D721Med (cell line): ENCODE measurements at places on chromosomes 2 and 18.

DNA sequence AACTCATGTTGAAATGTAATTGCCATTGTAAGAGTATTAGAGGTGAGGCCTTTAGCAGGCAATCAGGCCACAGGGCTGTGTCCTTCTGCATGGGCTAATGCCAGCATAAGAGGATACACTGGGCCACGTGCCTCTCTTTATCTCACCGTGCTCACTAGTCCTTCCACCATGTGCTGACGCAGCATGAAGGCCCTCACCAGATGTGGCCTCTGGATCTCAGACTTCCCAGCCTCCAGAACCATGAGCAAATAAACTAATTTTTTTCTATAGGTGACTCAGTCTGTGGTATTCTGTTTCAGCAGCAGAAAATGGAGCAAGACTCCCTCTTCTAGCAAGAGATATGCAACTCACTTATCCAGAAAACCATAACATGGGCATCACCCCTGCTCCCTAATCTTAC, 149.7 kb upstream of the ZNF236 start:
- DNase-seq: no peak

DNA sequence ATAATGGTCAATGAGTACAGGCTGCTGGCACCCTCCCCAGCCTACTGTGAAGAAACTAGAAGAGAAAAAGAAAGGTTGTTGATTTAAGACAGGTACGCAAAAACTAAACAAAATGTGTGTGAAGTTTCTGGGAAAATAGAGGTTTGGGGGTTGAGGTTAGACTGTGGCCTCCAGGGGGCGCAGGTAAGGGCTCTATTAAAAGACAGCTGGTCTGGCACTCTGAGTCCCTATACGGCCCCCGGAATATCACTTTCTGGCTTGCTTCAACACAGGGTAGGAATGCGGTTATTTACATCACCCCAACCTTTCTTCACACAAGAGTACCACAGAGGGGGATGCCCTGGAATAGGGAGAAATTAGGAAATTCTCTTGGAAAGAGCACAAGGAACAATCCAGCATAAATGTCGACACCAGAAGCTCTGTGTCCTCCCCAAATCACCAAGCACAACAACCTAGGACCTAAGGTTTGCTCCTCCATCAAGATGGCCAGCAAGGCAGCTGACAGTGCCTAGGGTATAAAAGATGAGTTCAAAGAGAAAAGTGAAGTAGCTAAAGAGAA, 480.8 kb upstream of the KLHL29 start:
- DNase-seq: no peak

DNA sequence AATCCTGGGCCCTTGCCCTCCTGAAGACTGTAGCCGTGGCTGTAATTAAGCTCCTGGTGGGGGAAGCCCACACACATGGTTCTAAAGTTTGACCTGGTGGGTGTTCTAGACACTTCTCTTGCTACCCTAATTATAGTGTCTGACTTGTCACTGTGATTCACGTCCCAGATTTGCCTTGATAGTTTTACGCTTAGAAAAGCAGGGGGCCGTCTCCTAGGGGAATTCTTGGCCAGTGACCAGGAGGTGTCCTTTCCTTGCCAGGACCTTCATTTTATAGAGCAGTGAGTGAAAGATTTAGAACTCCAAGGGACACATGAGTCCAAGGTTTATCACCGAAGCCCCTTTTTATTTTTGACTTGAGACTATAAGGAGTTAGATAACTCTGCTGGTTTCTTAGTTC, 9.0 kb downstream of the TMEM214 start:
- no peak for DNase-seq

DNA sequence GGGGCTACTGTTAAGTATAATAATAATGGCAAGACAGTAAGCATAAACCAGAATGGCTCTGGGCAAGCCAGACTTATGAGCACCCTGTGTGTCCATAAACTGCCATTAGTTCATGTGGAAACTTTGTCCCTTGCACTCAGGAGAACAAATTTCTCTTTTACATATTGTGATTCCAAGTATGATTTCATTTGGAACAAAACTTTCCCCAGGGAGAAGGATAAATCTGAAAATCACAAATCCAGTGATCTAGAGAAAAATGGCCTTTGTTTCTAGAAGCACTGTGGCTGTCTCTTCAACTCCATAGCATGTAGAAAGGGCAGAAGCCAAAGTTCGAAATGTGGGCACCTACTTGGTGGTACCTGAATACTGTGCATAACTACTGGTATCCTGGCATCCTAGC, 823.7 kb upstream of the SOX11 start:
- no peak for DNase-seq

GRCh38 chr2:233408366-233409285, 54.3 kb downstream of the DGKD start:
- DNase-seq: no peak

GRCh38 chr2:33135645-33136044, 188.9 kb downstream of the LTBP1 start:
- DNase-seq: no peak

DNA sequence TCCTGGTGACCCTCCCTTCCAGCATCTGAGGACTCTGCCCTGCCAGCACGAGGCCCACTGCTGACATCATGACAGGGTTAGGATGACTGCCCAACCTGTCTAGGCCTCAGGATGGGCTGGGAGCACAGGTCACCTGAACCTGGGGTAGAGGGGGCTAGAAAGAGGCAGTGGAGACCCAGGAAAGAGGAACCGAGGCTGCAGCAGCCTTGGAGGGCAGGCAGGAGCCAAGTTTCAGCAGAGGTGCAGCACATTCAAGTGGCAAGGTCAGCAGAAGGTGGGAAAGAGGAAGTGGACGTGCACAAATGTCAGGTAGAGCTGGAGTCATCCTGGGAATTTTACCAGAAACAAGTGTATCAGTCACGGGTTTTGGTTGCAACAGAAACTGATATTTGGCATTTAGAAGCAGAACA, 13.6 kb upstream of the RAB10 start:
- no peak for DNase-seq

- no peak for DNase-seq
These were observed 276.4 kb downstream of the RPIA start for GRCh38 chr2:88967844-88968243.

DNA sequence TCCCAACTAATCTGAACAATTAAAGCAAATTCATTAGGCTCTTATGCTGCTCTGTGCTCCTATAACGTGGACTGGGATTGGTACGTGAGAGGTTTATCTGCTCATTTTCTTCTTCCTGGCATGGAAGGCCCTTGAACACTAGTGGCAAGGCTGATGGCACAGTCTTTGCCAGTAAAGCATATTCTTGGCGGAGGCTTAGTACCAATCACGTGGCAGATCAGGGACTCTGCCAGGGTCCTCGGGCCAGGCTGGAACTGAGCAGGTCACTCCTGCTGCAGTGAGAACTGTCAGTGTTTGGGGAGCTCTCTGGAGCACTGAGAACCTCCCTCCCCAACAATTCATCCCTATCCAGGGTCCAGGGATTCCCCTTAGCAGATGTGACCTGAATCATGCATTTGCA, 3.7 kb upstream of the ALPK2 start:
- DNase-seq: no peak

- DNase-seq: no peak
These were observed 30.6 kb upstream of the EPC2 start for GRCh38 chr2:148614014-148614321.

DNA sequence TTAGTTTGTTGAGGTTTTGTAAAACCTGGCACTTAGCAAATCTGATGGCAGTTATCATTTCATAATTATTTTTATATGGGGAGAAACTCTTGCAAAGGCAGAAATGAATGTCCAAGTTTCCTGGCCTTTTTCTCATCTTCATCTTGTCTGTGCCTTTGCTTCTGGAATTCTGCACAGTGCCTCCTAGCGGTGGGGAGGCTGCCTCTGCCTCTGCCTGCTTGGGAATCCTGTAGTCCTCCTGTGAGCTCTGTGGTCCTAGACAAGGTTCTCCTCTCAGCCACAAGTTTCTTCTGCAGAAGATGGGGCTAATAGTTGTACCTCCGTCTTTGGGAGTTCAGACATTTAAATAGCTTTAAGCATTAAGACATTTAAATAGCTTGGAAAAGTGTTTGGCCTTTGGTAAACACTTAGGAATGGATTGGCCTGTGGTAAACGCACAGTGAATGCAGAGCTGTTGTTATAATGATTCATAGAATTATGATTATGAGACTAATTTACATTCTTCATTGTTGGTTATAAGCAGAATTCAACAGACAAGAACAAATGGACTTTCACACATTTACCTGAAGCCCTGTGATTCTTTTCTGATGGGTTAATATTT, 101.2 kb downstream of the ZNF236 start:
- DNase-seq: no peak

GRCh38 chr2:105655244-105655643, 89.5 kb upstream of the NCK2 start:
- DNase-seq: no peak

DNA sequence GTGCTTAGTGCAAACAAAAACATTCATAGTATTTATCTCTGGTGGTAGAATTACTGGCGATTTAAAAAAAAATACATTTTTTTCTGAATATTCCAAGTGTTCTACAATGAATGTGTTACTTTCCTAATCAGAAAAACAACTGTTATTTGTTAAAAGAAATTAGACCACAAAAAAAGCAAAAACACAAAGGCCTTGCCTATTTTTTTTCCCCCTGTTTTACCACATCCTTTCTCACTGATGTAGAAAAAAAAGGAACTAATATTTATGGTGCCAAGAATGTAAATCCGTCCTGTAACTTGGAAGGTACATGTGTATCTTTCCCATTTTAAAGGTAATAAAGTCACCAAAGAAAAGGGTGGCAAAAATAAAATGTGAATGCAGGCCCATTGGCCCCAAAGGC, 28.4 kb upstream of the MGAT4A start:
- DNase-seq: no peak

DNA sequence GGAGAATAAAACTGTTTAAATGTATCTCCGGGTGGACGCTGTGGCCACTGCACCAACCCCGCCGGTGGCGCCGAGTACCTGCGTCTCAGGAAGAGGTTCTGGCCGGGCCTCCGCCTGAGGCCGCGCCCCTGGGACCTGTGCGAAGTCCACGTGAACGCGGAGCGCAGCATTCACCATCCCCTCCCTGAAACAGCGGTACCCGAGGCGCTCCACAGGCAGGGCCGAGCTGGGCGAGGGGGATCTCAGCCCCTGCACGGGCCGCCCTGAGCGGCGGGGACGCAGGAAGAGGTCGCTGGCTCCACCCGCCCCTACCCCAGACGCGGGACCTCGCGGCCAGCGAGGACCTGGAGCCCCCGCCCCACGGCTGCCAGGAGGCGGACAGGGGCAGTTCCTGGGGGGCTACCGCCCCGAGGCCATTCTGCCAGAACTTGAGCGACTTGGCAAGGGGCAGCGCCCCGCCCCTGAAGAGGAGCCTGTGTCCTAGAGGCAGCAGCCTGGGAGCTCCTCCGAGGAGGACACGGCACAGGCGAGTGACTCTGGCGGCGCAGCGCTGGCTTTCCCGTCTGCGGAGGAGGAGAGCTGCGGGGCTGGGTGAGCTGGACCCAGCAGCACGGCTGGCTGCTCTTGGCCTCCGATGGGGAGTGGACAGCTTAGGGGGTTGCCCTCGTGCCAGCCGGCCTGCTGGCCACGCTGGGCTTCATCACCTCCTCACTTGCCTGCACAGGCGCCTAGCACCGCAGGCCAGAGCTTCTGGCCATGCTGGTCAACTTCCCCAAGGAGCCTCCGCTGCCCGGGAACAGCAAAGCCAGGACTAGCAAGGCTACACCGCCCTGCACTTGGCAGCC, 9.7 kb upstream of the TEKT4 start:
- no peak for DNase-seq

GRCh38 chr2:1140389-1141003, 189.8 kb downstream of the SNTG2 start:
- no peak for DNase-seq

DNA sequence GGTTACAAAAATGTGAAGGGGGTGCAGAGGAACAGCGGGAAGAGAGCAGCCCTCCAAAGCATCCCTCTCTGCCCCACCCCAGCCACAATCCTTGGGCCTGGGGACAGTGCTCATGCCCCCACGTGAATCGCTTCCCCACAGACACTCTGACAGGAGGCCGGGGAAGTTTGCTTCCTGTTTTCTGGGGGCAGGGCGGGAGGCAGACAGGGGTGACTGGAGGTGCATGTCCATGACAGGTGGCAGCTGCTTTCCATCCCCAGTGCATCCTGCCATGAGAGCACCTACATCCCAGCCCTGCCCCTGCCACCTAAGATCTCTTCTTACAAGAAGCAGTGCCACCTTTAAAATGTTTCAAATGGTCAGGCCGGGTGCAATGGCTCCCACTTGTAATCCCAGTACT, 47.2 kb upstream of the UBE2F start:
- DNase-seq: no peak

GRCh38 chr2:98461498-98462049, 16.9 kb downstream of the INPP4A start:
- DNase-seq: no peak

DNA sequence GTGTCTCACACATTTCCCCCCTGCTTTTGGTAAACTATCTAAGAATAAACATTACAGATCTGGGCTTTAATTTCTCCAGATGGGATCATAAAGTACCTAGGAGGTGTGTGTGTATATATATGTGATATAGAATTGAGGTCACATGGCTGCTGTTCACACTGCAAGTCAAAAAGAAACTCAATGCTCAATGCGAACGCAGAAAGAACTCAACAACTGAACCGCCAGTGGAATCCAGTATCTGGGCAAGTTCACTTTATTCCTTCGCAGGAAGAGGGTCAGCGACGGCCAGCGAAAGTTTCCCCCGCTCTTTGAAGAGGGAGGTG, 17.7 kb downstream of the POU3F3 start:
- DNase-seq: no peak

DNA sequence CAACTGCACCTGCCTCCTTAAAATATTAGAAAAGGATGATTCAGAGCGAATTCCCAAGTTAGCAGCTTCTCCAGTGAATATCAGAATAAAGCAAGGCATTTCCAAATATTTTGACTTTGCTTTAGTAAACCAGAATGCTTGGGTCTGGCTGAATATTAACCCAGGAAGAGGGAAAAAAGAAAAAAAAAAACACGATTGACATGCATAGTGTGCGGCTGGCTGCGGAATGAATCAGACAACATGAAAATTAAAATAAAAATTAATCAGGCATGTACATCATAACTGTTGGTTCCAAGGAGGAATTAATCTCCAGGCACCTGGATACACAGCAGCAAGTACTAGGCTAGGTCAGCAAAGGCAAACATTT, 105.8 kb upstream of the NCKAP5 start:
- no peak for DNase-seq

GRCh38 chr2:24026233-24026632, 16.3 kb downstream of the MFSD2B start:
- DNase-seq: no peak

GRCh38 chr2:46392561-46393346, 86.6 kb upstream of the TMEM247 start:
- DNase-seq: no peak

DNA sequence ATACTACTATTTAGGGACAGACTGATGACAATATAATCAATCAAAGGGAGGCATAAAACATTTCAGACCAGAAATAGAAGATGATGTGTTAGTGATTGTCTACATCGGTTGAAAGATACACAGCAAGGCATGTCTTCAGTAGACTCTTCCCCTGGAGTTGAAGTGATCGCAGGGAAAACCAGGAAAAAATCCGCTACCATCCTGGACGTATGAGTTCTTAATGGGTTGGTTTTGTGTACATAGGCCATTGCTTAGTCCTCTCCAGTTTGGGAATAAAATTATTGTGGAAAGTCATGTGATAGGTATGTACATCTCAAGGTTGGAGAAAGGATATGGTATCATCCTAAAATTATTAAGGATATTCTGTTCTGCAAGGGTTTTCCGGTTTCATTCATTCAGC, 4.3 kb downstream of the APCDD1 start:
- DNase-seq: no peak
